ENCODE measurements at places on chromosomes 3 and 15.
A peak's percentile ranks its signal among the peaks of the same experiment; 100 is the strongest.

GRCh38 chr15:83112956-83113299 lies 5.5 kb downstream of the TM6SF1 start:
- DNase-seq, result no peak

- DNase-seq, result no peak
Measured at GRCh38 chr15:101394056-101394630, 95.4 kb downstream of the PCSK6 start.

DNA sequence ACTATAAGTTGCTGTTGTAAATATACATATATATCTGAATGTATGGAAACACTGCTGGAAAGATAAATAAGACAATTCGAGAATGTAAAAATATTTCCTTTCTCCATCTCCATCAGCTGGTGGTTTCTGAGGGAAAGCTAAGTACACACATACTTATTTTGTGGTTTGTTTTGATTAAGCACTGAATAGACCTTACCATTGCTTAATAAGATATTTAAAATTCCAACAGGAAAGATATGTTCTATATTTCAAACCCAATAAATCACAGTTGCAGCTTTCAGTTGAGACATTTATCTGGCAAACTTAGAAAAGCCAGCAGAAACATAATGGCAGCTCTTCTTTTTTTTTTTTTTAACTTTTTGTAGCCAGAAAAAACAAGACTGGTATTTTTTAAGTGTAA lies 160.4 kb downstream of the VGLL3 start:
- no peak for DNase-seq

GRCh38 chr3:12193485-12194165 lies 34.9 kb upstream of the TIMP4 start:
- peak; percentile 39 for DNase-seq

DNA sequence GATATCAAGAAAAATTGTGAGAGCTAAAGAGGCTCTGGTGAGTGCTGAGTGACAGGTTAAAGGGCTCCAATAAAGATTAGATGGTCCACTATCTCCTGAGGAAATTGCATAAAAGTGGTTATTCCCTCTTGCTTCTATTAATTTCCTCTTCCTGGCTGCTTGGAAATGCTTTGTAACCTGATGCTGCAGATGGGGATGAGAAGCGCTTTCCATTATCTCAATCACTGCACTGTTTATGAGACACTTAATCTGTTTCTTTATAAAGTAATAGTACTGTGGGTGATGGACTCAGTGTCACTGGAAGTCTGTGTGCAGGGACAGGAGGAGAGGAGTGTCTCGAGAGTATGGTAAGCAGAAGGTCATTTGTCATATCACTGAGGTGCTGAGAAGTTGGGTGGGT lies 305.3 kb downstream of the EPHB1 start:
- DNase-seq, result no peak

DNA sequence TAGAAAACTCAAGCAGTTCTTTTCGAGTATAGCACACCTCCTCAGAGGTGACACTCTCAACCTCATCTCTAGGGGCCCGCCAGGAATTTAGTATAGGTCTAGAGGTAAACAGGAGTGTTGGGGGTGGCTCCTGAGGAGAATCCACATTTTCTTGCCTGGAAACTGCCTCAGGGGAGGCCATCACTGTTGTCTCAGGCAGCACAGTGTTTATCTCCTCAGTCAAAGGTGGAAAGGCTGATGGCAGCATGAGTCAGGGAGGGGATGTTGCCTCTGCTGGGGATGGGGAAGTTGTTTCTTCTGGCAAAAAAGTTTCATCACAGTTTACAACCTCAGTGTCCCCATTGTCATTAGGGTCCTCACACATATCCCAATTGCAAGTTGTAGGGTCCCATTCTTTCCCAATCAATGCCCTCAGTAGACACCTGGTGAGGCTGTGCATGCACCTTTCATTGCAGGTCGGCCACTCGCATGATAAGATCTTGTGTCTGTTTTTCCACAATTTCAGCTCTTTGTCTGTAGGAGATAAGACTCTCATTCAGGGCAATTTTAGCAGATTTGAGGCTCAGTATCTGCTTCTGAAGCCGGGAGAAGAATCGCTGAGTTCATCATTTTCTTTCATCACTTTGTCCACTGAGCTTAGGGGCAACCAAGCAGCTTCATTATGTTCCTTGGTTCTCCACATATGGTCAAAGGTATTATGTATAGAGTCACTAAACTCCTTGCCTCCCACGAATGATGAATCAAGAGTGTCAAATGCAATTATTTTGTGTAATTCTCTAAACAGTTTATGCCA lies 25.8 kb downstream of the NAALADL2 start:
- DNase-seq, result no peak

GRCh38 chr3:59451800-59452746 lies 402.2 kb upstream of the CFAP20DC start:
- no peak for DNase-seq
